ENCODE measurements at places on chromosomes 4 and X.

DNA sequence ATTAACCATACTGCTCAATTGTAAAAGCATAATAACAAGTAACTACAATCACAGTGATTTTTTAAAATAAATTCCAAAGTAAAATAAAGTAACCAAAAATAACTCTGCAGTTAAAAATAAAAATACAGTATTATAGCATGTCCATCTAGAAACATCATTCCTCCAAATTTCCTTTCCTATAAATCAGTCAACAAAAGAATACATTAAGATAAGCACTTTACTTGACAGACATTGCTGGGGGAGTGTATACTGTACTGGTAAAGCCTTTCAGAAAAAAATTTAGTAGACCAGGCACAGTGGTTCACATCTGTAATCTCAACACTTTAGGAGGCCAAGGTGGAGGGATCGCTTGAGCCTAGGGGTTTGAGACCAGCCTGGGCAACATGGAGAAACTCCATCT is 91.1 kb downstream of the LRBA start:
- DNase-seq: no peak

DNA sequence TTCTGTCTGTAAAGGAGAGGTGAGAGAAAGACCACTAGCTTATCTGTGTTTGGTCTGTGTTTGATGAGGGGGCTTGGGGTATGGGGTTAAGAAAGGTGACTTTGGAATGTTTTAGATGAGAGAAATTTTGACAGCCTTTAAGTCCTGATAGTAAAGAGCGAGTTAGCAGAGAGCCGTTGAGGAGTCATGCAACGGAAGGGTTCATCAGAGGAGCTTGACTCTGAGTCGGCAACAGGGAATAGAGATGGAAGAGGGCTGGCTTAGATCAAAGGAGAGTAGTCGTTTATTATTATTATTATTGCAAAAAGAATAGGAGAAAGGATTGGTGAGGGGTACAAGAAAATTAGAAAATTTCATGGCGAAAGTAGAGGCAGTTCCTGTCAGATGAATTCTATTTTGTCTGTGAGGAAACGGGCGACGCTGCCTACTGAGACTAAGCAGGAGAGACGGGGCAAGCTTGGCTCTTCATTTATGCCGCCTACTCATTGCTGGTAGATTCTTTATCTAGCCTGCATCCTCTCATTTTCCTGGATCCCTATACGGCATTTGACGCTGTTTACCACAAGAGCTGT is 473 bp upstream of the VAMP7 start:
- no peak for DNase-seq

- no peak for DNase-seq
Observed at GRCh38 chr4:162838671-162839070, 328.0 kb downstream of the NAF1 start.

GRCh38 chr4:54683616-54684346 is 26.0 kb downstream of the KIT start:
- DNase-seq: no peak

DNA sequence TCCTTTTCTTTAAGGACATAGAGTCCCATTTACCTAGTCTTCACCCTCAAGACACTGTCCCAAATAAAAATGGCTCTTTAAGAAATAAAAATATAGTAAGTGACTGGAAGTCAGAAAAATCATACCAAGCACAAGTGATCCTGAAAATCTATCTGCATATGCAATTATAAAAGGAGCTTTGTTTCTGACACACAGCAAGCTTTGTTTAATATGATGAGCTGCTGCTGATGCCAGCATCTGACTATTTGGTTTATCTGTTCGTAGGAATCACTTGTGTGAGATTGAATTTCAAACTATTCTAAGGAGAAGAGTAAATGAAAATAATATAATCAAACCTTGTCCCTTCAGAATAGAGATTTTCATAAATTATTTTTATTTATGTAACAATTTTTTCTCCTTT is 332.4 kb downstream of the PCDH7 start:
- DNase-seq: no peak

DNA sequence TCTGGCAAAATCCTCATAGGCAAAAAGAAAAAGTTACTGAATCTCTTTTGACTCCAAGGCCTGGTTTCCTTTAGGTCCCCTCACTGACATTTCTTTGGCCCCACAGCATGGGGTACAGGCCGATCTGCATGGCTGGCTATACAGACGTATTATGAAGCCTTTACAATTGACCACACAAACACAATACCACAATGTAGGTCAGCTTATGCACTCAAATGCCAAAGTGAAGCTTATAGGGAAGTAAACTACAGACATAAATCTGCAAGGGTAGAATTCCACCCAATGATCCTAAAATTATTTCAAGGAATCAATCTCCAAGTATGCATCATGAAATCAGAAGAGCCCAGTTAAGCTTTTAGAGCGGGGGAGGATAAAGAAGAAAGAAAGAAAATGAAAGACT is 20.7 kb downstream of the STX18 start:
- no peak for DNase-seq

GRCh38 chrX:31057291-31057690 is 14.6 kb downstream of the FTHL17 start:
- no peak for DNase-seq

GRCh38 chrX:31237189-31237588 is 165.3 kb upstream of the FTHL17 start:
- DNase-seq: no peak

DNA sequence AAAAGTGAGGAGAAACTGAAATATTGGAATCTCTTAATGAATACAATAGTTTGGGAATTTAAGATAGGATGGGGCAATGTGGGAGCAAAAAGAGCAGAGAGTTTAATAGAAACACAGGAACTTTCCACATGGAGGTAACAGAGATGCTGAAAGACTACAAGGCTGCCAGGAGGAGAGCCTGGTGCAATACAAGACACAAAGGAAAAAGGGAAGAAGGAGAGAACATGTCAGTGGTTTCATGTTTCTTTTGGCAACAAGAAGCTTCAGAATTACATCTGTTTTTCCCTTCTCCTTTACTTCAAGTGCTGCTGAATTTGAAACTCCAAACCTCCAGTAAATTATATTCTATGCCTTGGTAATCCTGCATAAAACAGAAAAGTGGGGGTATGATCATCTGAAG is 474.3 kb downstream of the FAT4 start:
- DNase-seq: no peak

GRCh38 chrX:79195027-79195426 is 50.5 kb downstream of the GPR174 start:
- no peak for DNase-seq

GRCh38 chr4:7867701-7868435 is 71.8 kb downstream of the AFAP1 start:
- DNase-seq: no peak

DNA sequence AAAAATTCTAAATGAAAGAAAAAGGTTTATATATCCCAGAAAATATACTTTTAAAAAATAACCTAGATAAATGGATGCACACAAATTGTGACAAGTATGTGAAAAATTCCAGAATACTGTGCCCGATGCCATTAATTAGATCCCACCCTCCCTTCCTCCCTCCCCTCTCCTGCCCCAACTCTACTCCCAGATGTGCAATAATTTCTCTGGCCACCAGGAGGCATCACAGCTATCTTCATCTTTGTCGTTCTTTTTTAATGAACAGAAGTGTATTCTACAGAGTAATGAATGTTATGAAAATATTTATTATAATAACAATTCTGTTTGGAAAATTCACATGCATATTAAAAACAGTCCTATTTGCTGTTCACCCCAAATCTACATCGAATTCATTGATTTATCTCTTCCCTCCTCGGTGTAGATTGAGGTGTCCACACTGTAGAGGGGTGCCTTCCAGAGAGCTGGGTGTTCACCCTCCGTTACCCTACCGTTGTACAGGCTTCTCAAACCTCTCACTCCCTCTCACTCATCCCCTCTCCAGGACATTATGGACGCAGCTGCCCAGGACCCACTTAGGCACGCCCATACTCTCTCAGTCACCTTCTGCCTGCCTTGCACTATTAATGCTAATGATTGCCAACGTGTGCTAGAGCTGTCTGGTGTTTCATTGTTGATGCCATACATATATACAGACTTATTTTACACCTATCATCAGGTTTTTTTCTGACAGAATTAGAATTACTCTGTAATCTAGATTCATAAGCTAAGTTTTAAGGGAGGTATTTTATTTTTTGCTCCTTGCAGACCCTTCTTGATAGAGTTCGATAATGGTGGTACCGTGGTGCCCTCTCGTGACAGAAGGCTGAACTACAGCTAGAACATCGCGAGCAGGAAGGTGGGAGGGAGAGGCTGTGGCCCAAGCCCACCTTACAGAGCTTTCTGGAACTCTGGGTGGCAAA is 14.1 kb downstream of the RAB40AL start:
- DNase-seq: peak; percentile 76

- peak; percentile 75 for DNase-seq
Observed at GRCh38 chrX:154308108-154308946, 12.7 kb downstream of the TKTL1 start.

- no peak for DNase-seq
Observed at GRCh38 chr4:11189756-11190155, 238.9 kb downstream of the HS3ST1 start.

DNA sequence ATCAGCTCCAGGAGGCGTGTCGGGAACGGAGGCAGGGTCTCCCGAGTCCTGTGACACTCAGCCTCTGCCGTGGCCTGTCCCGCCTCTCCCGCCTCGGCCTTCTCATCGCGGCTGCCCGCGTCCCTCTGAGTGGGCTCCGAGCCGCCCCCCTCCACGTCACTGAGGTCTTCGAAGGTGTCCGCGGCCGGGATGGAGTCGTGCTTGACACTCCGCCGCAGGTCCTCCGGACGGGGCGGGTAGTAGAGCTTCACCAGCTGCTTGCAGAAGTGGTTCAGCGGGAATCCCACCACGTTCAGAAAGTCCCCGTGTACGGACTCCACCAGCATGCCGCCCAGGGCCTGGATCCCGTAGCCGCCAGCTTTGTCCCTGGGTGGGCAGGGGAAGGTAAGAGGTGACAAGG is 25.0 kb downstream of the ASMTL start:
- no peak for DNase-seq

DNA sequence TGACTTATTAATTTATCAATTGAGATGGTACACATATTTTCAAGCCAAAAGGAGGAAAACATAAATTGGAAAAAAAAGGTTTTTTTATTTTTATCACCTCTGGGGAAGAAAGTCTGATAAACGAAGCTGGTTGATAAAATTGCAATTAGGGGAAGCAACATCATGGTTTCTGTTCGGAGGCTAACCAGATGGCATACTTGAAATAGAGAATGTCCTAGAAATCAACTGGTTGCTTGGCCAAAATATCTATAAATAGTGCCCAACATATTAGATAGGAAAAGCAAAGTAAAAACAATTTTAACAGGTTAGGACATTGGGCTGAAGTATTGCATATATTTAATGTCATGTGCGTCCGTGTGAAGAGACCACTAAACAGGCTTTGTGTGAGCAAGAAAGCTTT is 14.3 kb downstream of the KLKB1 start:
- DNase-seq: no peak

DNA sequence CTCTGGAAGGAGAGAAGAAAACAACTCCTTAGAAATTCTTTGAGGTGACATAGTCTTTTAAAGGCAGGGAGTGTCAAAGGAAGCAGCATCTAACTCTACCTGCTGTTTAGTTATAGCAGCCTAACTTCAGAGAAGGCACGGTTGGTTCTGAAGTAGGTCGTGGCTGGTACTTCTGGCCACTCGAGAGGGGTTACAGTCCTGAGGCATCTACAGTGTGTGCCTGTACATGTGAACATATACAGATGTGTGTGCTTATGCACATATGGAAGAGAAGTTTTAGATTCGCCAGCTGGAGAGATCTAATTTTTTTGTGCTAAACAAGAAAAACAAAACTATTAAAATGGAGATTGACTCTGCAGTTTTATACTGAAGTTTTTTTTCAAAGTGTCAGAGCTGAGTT is 52.7 kb downstream of the GATB start:
- DNase-seq: no peak

- no peak for DNase-seq
Observed at GRCh38 chrX:109448282-109448938, 33.5 kb downstream of the GUCY2F start.

DNA sequence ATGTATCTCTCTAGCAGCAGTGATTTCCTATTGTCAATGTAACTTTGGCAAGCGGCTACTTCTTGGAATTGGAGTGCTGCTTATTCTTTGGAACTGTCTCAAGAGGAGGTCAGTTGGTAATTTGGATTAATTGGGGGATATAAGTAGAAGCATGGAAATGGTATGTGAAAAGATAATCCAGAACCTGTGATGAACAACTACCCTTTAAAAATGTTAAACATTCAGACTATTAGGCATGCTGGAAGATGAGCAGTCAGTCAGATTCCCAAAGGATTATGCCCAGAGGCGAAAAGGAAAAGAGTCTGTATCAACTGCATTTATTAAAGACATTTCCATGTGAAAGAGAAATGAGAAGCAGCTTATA is 62.5 kb downstream of the SEC24D start:
- DNase-seq: no peak

GRCh38 chr4:19615086-19615689 is 636.5 kb upstream of the SLIT2 start:
- DNase-seq: no peak

GRCh38 chrX:21487832-21488231 is 113.6 kb downstream of the CNKSR2 start:
- no peak for DNase-seq

- DNase-seq: no peak
Observed at GRCh38 chr4:32962100-32962499, 2241.9 kb downstream of the PCDH7 start.

DNA sequence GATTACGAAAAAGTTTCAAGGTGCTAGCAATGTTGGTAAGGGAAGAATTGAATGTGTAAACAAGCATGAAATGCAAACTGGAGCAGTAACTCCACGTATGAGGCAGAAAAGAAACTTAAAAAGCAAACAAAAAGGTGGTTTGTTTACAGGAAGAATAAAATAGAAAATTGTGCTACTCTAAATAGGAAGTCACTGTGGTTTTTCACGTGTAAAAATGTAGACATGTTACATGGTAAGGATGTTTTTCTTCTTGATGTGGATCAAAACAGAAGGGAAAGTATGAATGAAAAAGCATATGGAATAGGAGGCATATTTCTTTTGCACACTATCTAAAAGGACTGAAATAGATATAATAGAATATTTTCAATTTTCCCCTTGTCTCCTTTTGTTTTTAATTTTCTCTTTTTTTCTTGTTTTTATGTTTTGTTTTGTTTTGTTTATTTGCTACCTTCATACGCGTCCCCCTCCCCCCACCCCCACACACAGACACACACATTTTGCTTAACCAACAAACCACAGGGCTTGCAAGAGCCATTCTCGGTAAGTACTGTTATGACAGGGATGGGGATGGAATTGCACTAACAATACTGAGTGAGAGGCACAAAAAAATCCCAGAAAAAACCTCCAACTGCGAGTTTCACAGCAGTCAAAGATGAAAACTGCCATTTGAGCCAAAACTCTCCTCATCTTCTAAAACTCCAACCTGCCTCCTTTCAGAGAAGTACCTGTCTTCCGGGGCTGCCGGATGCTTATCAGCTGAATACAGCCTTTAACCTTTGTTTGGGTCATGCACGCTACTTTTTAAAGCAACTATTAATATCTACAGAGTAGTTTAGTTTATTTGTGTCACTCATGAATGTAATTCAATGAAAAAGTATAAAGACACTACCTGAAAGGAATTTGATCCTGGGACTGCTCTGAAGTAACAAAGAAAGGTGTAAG is 135.8 kb downstream of the IL15 start:
- DNase-seq: no peak
